Stimulated activated CD4-positive, alpha-beta T cell treated with anti-CD3 and anti-CD28 coated beads, TNF-alpha, amount 100 ng/mL, for 1 hour (primary cell): ENCODE measurements at places on chromosomes 5 and 9.

- no peak for DNase-seq
Measured at GRCh38 chr9:18149471-18150011, 324.4 kb upstream of the ADAMTSL1 start.

DNA sequence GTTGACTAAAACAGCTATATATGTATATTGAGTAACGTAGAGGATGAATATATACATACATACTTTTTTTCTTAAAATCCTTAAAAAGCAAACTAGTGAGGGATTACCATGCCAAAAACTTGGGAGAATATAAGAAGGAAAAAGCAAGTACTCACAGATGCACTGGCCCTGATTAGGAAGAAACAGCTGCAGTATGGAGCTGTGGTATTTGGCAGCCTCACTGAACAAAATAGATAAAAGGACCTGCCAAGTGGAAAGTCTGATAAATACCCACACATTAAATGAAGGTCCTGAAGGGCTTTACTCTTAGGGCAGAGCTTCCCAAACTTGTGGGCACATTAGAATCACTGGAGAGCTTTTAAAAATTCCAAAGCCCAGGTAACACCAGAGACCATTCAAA is 80.6 kb downstream of the FEM1C start:
- DNase-seq, result no peak

DNA sequence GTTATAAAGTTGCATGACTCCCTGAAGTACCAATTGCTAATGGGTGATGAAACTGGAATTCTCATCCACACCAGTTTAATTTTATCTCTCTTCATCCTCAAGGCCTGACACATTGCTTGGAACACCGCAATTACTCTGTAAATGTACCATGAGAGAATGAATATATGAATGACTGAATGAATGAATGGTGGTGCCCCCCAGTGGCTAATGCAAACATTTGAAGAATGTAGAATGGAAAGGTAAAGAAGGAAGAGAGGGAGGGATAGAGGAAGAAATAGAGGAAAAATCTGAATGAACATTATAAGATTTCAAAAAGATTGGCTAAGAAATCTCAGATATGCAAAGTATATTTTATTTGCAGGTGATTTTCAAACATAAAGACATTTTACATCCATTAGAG is 13.1 kb downstream of the PAPPA start:
- no peak for DNase-seq

DNA sequence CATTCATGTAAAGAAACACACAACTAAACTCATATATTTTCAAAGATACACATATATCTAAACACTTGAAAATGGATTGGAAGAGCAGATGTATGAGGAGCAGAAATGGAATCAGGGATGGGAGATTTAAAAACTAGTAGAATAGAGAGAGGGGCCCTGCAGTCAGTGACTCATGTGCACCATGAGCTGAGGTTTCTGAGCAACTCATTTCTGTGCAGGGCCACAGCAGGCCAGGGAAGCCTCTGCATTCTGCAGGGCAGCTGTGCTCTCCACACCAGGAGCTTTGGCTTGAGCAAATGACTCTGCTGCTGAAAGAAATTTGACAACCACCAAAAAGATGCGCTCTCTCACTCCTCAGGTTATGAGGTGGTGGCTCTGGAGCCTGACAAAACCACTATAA is 27.1 kb downstream of the LHX6 start:
- DNase-seq, result no peak

DNA sequence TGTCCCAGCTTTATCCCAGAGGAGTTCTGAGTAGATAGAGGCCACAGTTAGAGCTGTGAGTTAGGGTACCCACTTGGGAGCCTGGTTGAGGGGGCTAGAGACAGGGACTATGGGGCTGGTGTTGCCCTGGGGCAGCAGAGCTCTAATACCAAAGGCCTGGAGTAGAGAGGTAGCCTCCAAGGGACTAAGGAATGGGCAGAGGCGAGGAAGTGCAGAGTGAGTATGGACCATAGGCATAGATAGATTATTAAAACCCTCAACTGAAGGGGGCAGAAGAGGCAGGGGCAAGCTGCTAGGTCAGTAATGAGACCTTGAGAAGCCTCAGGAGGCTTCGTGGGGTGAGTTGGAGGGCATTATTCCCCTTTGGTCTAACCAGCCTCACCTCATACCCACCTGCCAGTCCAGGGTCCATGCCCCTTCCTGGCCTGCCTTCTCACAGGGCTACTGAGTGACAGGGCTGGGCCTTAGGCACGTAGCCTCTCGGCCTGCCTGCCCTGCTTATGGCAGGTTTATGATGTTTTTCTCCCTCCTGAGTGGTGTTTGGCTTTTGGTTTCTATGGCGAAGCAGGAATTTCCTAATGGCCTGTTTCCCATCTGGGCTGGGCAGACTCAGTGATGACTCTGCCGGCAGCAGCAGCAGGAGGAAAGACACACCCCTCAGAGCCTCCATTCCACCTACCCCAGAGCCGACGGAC is 8.0 kb downstream of the PDLIM4 start:
- DNase-seq, result no peak

DNA sequence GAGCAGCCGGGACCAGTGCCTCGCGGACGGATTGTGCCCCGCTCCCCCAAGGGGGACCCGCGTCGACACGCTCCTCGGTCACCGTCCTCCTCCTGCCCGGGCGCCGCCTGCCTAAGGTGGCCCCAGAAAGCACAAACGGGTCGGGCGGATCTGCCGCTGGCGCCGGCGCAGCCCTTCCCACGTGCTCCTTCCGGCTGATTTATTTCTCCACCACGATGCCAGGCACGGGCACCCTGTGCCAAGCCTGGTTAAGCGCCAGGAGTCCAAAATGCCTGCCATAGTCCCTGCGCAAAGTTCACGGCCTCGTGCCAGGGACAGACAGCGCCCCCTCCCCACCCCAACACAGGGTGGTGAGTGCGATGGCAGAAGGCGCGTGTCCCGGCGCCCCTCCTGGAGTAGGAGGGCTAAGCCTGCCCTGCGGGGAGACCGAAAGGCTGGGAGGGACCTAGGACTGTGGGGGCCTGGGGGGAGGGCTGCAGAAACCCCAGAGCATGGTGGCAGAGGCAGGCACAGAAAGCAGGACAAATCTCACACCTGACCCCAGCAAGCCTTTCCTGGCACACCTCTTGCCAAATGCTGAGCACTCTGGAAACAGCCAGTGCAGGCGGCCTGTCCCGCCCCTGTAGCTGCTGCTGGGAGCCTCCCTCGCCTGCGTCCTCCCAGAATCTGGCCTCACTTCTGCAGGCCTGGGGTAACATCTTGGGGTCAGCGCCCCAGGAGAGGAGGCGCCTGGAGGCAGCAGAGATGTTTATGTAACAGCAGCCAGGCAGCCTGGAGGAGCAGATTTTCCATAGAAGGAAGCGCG is 1.1 kb upstream of the NOTCH1 start:
- peak; percentile 39 for DNase-seq

DNA sequence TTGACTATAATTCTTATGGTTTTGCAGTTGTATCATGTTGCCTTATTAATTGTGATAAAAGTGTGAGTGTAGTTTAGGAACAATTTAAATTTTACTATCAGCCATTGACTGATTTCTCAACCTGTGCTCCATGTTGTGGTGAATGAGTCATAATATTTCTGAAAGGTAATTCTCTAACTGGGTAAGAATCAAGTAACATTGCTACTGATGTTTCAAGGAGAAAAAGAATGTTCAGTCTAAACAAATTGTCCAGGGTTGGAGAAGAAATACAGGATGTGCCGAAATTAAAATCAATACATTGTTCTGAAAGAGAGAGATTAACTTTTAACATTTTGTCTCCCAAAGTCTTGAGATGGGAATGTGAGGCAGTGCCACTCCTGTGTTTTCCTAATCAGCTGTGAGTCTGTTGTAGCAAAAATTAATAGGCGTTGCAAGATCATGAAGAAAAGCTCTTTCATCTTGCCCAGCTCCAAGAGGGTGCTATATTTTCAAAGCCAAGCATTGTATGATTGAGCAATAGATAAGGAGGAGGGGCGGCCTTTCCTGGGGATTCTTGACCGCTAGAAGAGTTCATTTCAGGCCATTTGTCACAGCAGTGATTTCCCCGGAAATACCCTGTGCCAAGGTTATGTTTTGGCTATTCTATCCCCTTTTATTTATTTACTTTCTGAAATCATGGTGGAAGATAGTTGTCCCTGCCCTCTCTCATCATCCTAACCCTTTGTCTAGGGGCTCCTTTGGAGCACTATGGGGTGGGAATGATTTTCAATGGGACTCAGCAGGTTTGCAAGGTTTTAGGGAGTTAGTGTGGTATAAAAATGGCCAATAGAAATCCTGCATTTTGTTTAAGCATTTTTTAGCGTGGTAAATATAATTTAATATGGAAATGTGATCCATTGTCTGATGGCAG is 151.6 kb downstream of the FOCAD start:
- no peak for DNase-seq

DNA sequence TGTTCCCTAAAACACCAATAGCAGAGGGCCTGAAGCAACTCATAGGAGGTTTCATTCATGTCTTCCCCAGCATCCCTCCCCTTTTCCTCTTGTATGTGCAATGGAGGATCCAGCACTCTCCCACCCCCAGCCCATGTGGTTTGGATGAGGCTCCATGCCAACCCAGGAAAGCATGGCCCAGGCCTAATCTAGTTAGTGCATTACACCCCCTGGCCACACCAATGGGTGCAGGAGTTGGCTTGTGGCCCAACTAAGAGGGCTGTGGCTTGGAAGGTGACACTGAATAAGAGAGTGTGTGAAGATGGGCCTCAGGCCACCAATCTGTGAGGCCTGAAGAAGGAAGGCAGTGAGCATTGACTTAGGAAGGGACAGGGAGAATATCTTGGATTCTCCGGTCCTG is 70.8 kb upstream of the SMIM23 start:
- DNase-seq, result no peak

GRCh38 chr5:127011153-127011552 is 19.2 kb downstream of the MARCHF3 start:
- no peak for DNase-seq

DNA sequence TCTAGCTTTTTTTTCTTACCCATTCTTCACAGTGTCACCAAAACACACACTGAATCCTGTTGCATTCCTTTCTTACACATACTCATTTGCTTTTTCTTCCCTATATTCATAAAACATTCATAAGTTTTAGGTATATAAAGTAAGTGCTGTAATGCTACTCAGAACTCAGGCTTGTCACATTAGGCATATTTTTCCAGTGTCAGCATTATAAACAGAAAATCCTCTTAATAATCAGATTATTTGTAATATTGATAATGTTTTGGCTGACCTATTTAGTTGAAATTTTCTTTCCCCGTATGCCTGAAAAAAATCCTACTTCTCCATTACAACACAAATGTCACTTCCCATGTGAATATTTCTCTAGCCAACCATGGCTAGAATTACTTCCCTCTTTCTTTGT is 743.0 kb upstream of the NUDT12 start:
- DNase-seq, result no peak

- no peak for DNase-seq
Measured at GRCh38 chr9:117671468-117671867, 32.7 kb upstream of the TLR4 start.

GRCh38 chr5:73673161-73673591 is 47.2 kb downstream of the ARHGEF28 start:
- no peak for DNase-seq

DNA sequence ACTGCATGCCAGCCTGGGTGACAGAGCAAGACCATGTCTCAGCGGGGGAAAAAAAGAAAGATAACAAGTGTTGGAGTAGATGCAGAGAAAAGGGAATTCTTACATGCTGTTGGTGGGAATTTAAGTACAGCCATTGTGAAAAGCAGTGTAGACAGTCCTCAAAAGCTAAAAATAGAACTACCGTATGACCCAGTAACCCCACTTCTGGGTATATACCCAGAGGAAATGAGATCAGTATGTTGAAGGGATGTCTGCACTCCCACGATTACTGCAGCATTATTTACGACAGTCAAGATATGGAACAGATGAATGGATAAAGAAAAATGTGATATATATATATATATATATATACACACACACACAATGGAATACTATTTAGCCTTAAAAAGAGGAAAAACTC is 225.3 kb upstream of the SLC24A2 start:
- no peak for DNase-seq

DNA sequence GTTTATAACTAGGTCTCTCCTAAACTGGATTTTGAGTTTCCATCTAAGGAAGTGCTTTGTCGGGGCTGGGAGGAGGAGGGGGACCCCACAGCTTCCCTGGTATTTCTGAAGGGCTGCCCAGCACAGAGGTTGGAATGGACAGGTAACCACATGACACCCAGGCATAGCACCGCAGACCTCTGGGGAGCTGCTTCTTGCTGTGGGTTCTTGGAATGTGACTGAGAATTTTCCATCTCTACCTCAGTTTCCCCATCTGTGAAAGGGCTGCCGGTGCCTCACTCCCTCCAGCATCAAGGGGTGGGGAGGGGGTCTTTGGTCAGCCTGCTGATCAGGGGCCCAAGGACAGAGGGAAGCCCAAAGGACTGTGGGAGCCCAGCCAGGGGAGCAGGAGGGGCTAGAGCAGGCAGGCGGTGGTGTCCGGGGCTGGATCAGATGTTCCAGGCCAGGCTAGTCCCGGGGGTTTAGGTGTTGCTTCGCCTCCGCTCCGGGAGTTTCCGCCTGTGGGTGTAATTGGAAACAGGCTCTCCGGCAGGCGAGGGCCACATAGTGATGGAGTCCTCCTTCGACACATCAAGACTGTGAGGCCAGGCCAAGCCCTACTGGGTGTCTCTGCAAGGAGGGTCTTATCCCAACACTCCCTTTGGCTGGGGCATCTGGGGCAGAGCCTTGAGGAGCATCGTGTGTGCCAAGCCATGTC is 3.3 kb downstream of the OLFML2A start:
- no peak for DNase-seq

GRCh38 chr9:109600142-109600541 is 102.0 kb upstream of the PTPN3 start:
- DNase-seq, result no peak

DNA sequence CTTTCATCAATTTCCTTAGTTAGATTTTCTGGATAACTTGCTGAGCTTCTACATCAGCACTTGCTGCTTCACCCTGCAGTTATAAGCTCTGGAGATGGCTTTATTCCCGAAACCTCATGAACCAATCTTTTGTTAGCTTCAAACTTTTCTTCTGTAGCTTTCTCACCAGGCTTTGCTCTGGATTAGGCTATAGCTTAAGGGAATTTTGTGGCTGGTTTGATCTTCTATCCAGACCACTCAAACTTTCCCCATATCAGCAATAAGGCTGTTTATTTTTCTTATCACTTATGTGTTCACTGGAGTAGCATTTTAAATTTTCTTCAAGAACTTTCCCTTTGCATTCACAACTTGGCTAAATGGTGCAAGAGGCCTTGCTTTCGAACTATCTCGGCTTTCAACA is 1173.5 kb upstream of the NUDT12 start:
- DNase-seq, result no peak
